ENCODE measurements at places on chromosomes 7 and 10.

DNA sequence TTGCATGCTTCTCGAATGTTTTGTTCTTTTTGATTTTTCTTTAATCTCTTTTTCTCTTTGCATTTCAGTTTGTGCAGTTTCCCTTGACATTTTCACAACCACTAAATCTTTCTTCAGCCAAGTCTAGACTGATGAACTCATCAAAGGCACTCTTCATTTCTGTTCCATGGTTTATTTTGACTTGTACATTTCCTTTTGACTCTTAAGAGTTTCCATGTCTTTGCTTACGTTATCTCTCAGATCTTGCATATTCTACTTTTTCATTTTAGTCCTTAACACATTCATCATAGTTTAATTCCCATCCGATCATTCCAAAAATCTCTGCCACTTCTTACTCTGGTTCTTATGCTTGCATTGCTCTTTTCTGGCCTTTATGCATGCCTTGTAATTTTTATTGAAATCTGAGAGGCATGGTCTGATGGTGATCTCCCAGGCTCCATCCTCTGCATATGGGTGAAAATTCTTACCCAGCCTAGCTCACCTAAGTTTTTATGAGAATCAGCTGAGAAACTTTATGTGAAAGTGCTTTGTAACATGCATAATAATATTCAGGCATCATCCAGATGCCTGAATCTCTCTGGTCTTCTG lies 202.8 kb upstream of the IGFBP3 start:
- no peak for DNase-seq

- no peak for DNase-seq
Observed at GRCh38 chr7:40544871-40545303, 410.1 kb downstream of the SUGCT start.

DNA sequence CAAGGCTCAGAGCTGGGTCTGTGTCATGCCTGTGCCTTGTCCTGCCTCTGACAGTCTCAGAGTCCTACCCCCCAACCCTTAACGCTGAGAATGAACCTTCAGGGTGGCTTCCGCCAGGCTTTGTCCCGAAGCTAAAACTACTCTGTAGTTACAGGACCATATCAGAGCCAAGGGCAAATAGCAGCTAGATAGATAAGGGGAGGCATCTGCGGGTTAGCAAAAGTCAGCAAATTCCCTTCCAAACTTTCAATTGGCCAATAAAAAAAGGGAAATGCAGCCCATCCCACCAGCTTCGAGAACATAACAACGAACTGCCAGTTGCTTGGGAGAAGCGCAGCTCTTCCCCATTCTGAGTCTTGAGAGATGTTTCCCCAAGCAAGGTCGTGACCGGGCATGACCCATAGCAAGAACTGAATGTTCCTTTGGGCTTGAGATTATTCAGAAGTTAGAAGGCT lies 17.7 kb downstream of the CCL24 start:
- DNase-seq = no peak

DNA sequence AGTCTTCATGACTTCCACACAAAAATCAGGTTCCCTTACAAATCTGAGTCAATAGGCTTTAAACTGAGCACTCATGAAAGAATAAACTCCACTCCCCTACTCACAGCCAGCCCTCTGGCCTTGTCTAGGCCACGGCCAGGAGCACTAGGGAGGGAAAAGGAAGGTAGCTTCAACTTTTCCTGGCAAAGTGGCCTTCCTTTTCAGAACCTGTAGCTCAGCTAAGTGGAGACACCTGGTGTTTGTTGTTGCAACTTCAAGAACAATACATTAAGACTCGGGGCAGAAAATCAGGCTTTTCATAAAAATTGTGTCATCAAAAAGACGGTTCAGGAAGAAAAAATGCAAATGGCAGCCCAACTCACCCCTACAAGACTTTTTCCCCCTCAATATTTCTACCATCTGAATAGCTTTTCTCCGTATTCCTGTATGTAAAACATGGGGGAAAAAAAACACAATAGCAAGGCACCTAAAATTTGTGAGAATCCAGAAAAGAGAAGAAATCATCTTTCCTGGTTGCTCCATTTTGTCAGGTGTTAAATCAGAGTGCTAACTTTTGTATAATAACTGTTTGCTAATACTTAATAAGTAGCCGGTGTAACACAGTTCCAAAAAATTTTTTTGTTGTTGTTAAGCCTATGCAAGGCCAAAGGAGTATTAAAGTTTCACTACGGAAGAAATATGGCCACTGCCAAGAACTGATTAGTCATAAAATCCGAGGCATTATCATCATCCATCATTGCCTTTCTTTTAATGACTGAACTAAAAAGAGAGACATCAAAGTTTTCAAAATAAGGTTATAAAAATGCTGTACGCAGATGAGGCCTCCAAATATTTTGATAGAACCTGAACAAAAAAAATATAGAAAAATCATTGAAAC lies 66.2 kb upstream of the ARID5B start:
- DNase-seq = no peak

DNA sequence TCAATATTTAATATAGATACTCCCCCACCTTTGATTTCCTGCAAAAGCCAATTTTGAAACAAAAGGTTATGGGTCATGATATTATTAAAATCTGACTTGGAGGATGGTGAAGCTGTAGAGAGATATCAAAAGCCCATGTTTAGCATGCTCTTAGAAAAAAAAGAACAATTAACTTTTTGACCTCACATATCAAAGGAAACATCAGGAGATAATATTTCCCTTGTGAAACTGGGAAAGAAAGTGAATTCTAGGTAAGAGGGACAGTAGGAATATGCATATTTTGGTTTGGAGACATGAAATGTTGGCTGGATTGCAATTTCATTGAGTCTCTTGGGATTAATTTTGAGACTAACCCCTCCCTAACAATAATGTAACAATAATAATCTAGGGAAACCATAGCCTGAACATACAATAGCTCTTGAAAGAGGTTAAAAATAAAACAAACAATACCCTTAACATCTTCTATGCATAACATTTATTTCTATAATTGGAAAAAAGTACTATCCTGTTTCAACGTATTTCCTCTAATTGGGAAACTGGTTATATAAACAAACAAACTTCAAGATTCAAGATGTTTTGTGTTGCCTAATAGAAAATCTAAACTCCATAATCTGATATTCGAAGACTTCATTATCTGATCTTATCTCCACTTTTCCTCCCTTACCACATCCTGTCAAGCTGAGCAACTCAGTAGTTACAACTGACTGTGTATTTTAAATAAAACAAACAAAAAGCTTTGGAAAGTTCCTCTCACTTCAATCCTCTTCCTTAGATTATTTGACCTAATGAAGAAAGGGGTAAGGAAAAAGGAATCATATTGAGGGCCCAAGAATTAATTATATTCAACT lies 14.8 kb downstream of the TMEM26 start:
- DNase-seq = no peak

DNA sequence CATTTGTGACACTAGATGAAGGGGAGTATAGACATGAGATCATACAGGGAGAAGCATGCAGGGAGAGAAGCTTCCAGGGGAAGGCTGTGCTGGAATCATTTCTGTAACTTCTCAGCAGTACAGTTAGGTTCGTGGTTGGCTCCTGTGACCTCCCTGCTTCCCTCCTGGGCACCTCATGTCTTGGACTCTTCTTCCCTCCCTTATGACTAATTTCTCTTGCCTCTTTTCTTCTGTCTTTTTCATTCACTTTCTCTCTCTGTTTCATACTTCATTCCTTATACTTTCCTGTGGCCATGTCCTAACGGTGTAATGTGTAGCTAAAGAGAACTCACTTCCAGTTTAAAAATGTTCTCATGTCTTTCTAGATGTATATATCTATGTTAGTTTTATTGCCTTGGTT lies 19.1 kb upstream of the HKDC1 start:
- no peak for DNase-seq

GRCh38 chr10:30751678-30752331 lies 122.3 kb upstream of the LYZL2 start:
- peak; percentile 40 for DNase-seq

GRCh38 chr7:111785076-111785475 lies 222.8 kb upstream of the IMMP2L start:
- DNase-seq = no peak

- DNase-seq = no peak
Observed at GRCh38 chr7:105130580-105130979, 116.6 kb downstream of the KMT2E start.

DNA sequence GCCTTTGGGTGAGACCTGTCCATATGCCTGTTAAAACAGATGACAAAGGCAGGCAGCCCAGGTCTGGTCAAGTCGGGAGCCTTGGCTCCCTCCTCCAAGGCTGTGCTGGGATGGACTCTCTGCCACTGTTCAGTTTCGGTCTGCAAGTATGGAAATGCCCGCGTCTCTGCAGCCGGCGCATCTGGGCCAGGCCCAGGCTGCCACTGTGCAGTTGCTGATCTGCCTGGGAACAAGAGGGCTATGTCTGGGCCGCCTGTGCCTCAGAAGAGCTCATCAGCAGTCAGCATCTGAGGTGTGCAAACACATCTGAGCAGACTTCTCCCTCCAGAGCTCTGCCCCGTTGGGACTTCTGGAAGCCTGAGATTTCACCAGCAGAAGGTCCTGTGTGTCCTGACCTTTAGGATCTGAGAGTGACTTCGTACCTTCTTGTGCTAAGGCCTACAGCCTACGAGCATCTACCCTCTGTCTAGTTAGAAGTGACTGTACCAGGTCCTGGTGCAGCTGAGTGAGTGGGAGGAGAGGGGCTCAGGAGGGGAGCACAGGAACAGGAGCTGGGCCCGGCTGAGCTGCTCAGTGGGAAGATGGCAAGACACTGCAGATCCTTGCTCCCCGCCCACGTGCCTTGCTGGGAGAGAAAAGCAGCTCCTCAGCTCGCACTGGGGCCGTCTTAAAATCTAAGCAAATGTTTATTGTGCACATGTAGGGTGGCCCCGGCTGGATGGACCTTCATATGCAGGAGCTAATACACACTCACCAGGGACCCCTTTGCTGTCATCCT lies 50.9 kb downstream of the DOCK1 start:
- no peak for DNase-seq

- DNase-seq = no peak
Observed at GRCh38 chr7:116726149-116726548, 54.2 kb downstream of the MET start.

DNA sequence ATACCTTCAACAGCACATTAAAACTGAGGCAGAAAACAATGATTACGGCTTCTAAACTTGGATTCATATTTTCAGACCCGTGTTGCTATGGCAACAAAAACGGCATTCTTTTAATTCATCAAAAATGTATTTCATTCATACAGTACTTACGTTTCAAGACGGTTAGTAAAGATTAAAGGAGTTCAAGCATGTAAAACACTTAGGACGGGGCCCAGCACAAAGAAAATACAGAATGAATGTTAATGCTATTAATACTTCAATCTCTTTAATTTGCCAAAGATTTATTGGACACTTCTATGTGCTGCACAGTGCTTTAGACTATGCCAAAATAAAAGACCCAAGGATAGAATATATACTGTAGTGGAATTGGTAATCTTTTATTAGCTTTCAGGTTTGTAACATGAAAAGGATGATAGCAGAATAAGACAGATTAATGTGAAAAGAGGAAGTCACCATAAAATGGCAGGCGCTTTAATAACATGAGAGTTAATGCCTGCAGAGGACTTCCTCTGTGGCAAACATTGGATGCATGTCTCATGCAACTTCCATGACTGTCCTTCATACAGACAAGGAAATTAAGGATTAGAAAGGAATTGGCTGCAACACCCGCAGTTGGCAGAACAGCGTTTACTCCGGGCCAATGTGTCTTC lies 201.6 kb upstream of the KLF6 start:
- DNase-seq = no peak

DNA sequence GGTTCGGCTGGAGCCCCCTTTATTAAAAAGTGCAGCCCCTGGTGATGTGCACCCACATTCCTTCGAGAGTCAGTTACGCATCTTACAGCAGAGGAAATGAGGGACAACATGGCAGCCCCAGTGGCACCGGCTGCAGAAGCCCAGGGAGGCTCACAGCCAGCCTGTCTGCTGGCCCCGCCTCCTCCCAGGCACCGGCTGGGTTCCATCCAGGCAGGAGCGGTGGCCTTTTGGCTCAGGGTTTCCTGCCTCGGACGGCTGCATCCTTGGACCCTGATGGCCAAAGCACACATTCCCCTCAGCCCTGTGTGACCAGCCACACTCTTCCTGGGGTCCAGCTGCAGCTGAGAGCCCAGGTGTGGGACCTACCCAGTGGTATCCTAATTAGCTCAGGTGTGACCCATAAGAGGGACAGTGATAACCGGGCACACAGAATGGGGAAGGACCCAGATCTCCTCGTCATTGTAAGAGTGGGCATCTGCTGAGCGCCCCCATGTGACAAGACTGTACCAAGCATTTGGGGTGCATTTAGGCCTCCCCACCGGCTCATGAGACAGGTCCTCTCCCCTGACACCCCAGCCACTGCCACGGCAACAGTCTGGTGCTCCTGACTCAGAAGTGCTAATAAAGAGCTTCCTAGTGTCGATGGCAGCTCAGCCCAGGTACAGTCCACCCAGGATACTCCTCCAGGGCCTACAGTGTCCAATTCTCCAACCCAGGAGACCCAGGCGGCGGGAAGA lies 63.3 kb upstream of the CHST15 start:
- DNase-seq = no peak

- no peak for DNase-seq
Observed at GRCh38 chr10:44990965-44991364, 9.8 kb upstream of the ZNF22 start.

GRCh38 chr7:11714676-11715075 lies 117.3 kb downstream of the THSD7A start:
- no peak for DNase-seq

GRCh38 chr7:28750981-28751380 lies 207.1 kb downstream of the TRIL start:
- DNase-seq = no peak

- DNase-seq = no peak
Observed at GRCh38 chr7:50591480-50592438, 26.6 kb upstream of the DDC start.

DNA sequence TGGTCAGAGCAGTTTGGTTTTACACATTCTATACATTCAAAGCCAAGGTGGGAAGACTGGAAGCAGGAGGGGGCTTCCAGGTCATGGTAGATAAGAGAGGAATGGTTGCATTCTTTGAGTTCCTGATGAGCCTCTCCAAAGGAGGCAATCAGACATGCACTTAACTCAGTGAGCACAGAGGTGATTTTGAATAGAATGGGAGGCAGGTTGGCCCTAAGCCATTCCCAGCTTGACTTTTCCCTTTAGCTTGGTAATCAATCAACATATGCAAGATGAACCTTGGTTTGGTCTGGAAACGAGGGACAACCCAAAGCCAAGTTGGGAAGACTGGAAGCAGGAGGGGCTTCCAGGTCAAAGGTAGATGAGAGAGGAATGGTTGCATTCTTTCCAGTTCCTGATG lies 31.4 kb downstream of the TCERG1L start:
- no peak for DNase-seq

DNA sequence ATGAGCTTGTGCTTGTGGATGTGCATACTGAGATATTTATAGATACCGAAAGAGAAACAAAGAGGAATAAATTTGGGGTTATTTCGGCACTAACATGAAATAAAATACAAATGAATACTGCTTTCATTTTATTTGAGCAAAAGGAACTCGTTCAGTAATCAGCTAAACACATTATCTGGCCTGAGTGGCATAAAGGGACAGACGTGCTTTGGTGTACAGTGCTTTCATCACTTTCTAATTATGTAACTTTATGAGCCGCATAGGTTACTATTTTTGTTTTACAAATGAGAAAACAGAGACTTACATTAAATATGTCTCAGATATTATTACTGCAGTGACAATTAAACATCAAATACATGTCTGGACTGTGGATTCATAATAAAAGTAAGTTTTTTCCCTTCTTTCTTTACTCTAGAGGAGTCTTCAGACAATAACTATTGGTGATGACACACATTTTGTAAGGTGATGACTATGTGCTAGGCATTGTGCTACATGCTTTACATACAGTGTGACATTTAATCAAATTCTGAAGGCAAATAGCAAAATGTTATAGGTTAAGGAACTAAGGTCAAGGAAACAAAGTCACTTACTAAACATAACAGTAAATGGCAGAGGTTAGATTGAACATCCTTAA lies 503.3 kb downstream of the SORCS1 start:
- no peak for DNase-seq

Measured in activated CD4-positive, alpha-beta T cell treated with anti-CD3 and anti-CD28 coated beads for 24 hours (primary cell).